ENCODE measurements at places on chromosomes 6 and 20. TPM values are rescaled to one million over a fixed set of nuclear protein-coding genes. Genes with fewer than 3 reads are reported as not detected.
A peak's percentile ranks its signal among the peaks of the same experiment; 100 is the strongest.

DNA sequence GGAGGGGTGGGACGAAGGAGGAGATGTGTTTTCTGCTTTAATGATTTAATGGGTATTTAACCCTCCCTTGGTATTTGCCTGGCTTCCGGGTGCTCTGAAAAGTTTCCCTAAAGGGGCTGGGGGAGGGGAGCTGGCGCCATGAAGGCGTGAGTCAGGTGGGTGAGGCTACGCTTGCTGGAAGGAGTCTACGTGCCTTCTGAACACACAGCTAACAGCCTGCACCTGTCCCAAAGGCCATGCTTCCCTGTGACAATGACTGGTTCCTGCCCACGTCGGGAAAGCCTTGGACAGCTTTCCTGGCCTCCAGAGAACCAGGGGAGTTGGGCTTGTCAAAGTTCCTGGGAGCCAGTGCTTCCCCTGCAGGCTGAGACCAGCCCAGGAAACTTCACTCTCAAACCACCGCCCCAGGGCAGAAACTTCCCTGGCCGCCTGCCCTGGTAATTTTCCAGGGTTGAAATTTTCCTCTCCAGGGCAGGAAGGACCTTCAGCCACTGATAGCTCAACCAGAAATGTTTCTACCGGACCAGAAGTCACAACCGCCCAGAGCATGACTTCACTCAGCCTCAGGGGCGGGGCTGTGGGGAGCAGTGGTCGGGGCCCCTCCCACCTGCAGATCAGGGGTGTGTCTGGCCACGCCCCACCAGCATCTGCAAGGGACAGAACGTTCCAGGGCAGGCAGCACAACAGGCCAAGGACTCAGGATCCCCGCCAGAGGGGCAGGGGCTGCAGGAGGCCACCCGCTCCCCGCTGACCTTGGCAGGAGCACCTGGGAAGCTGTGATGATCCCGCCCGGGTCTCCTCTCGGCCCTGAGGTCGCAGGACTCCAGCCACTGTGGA, 18.6 kb upstream of the SLCO4A1 start:
- DNase-seq, result peak; percentile 92

GRCh38 chr20:17140894-17141293, 85.9 kb upstream of the PCSK2 start:
- DNase-seq, result no peak

DNA sequence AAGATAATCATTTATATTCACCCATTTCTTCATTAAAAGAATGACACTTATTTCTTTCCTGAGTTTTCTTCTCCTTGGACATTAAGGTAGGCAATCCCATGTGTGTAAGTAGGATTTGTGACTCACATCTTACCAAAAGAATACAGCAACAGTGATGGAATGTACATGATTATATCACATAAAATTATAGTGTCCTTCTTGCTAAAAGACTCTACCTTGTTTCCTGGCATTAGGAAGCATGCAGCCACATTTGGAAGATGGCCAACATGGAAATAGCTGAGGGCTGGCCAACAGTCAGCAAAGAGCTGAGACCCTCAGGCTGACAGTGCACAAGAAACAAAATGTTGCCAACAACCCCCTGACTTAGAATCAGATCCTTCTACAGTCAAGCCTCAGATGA, 327.9 kb upstream of the MARCKS start:
- peak; percentile 61 for DNase-seq

DNA sequence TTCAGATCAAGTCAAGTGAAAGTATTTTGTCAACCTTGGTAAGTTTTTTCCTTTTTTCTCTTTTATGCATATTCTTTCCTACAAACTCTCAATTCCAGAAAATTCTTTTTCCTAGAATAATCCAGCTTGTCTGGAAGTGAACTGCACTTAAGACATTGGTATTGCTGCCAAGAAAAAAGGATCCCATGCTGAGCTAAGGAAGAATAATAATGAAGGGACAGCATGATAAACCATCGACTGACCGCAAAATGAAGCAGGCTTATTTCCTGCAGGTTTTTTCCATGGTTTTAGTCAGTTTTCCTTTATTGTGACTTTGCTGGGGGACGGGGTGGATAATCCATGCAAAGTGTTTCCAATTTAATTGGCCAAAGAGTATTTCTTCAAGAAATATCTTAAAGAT, 857.6 kb upstream of the SLC35B3 start:
- DNase-seq, result no peak

DNA sequence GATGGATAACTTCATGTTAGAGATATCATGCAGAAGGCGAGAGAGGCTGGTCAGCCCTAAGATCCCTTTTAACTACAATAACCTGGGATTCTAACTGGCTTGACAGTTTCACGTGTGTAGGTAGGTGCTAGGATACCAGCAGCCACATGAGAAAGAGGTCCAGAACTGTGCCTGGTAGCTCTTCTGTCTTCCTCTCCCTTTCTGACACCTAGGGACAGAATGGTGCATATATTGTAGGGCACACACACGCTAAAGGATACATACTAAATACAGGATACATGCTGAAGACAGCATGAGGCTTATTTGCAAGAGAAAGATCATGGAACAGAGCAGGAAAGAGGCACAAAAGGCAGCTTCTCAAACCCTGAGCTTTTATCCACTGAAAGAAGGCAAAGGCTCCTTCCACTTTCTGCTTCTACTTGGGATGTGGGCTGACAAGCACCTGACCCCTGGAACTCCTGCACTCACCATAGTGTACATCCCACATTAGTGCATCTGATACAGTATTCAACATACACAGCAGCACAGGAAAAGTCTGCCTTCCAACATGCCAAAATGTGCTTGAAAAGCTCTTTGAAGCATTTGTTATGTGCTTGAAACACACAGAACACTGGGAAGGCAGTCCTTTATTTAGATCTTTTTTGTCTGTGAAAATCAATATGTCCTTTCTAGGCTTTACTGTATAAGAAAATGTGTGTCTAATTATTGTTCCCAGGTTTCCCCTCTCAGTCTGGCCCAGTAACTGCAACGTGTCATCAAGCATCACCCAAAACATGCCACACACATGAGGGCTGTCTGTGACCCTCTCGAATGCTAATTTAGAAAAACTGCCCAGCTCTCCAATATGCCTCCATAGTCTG, 3.2 kb downstream of the SLC22A23 start:
- no peak for DNase-seq

DNA sequence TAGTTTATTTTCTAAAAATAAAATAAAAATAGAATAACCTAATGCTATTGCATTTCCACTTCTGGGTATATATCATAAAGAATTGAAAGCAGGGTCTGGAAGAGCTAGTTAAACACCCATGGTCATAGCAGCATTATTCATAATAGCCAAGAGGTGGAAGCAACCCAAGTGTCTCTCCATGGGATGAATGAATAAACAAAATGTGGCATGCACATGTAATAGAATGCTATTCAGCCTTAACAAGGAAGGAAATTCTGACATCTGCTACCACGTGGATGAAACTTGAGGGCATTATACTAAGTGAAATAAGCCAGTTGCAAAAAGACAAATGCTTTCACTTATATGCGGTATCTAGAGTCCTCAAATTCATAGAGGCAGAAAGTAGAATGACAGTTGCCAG, 130.8 kb downstream of the TIAM2 start:
- no peak for DNase-seq

GRCh38 chr6:6610031-6610591, 21.6 kb downstream of the LY86 start:
- DNase-seq, result no peak

GRCh38 chr6:42694586-42694985, 27.8 kb downstream of the PRPH2 start:
- peak; percentile 89 for DNase-seq

- DNase-seq, result no peak
Observed at GRCh38 chr20:63009045-63009961, 2.5 kb upstream of the BHLHE23 start.

- no peak for DNase-seq
Observed at GRCh38 chr6:169700296-169700695, 1.5 kb downstream of the WDR27 start.

DNA sequence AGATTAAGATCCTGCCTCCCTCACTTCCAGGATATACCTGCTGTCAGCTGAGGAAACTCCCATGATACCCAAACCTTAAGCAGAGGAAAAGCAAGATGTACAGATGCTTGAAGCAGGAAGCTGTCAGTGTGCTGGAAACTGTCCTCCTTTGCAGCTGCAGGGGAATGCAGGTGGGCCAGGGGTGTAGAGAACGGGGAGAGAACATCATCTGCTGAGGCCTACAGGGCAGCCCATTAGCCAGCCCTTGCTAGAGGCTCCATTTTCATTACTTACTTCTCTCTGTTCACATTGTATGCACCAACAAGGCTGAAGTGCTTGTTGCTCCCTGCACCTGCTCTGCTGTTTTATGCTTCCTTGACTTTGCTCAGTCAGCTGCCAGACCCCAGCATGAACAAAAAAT, 119.1 kb downstream of the PRND start:
- no peak for DNase-seq

DNA sequence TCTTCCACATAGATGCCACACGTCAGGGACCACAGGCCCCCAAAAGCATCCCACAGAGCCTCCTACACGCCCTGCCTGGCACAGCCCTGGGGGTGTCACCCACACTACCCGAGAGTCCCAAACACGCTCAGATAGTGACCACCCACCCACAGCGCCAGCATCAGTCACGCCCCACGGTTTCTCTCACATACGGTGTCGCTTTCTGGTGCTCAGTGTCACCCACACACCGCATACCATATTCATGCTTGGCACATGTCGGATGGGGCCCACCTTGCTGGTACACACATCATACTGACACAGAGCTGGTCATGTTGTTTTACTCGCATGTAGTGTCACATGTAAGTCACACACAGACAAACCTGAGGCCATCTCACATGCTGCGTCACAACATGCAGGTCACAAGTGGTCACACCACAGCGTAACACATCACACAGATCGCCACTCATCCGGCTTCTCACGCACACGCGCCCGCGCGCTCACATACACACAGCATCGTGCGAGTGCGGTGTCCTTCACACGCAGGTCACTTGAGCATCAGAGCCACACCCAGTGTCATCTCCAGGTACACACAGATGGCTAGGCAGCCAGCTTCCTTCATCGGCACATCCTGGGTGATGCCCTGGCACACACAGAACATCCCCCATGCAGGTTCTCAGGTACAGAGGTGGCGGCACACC, 3.4 kb downstream of the TEAD3 start:
- no peak for DNase-seq

DNA sequence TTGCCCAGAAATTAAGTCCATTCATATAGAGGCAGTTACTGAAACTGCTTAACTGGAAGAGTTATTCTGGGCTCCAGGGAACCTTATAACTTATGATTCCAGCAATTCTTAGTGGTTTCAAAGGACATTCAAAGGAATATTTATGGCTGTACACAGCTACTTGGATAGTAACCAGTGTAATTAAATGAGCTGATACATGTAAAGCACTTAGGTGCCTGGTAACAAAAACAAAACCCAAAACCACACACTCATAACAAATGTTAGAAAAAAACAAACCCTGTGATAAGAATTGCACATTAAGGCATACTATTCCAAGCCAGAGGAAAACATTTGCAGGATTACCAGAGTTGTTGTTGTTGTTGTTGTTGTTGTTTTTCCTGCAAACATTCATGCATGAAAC, 51.5 kb downstream of the STK4 start:
- no peak for DNase-seq

DNA sequence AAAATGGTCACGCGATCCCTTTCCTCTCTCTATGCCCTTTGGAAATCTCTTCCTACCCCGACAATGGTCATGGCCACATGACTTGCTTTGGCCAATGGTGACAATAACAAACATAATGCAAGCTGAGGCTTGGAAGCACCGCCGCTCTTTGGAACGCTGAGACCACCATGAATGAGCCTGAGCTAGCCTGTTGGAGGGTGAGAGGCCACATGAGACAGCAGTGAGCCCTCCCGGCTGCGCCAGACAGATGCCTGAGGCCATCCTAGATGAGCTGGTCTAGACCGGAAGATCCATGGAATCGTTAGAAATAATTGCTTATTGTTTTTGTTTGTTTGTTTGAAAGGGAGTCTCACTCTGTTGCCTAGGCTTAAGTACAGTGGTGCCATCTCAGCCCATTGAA, 64.2 kb downstream of the STK35 start:
- DNase-seq, result no peak

- DNase-seq, result no peak
Observed at GRCh38 chr6:74568861-74569260, 637.0 kb downstream of the COL12A1 start.

- no peak for DNase-seq
Observed at GRCh38 chr6:33597551-33598322, 17.7 kb upstream of the BAK1 start.

DNA sequence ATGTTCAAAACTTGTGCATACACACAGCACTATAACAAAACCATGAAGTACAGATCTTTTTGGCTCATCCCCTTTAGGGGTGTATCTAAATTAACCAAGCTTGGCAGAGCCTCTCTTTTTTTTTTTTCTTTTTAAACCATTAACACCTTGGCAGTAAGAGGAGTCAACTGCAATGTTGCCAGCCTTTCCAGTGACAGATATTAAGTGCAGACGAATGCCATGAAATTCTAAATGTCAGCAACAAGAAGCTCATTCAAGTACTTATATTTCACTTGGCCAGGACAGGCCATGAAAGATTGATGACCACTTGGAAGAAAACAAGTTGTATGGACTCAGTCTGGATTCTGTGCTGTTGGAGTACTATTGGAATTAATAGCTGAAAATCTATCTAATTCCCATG, 49.8 kb downstream of the SLC17A5 start:
- no peak for DNase-seq

DNA sequence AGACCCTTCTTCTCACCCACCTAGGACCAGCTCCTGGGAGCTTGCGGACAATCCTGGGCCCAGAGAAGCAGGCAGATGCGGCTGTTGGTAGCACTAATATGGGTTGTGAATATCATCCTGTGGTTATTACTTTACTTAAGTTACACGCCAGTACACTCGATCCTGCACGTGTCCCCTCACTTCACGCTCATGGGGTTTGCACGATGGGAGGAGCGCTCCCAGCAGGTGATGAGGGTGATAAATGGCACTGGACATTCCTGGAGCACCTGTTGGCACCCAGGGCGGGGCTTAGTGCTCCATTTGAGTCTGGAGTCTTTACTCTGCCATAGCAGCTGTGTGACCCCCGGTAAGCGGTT, 335.1 kb downstream of the PREX1 start:
- no peak for DNase-seq

DNA sequence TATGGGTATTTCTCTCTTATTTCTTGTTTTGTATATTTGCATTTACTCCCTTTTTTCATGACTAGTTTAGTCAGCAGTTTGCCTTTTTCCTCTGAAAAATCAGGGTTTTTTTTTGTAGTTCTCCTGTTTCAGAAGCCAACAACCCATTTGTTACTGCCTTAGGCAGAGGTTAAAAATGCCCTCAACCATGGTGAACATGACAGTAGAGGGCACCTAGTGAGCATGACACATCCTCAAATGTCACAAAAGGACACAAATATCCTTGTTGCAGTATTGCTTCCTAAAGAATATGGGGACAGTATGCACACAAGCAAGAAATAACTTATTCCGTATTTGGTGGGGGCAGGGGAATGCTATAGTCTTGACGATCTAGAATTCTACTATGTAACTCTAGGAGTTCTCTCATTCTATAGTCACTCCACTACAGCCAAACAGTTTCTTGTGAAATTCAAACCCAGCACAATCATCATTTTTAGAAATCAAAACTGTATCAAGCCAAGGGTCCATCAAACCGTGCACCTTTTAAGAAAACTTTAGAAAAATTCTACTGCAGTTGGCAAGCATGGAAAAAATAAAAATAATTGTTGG, 47.0 kb downstream of the GOPC start:
- no peak for DNase-seq

SLC22A1 gene
- total RNA-seq, result 0.60 TPM

PRPH2 gene
- not detected for total RNA-seq

UBD gene
- total RNA-seq, result not detected

ZC2HC1B gene
- not detected for total RNA-seq

CST5 gene
- total RNA-seq, result not detected

KCNQ5 gene
- 6.4 TPM for total RNA-seq

TP53TG5 gene
- not detected for total RNA-seq

SIRPB1 gene
- 1.1 TPM for total RNA-seq

TAGAP gene
- 0.07 TPM for total RNA-seq

PKIB gene
- 2.9 TPM for total RNA-seq
